ENCODE measurements at places on chromosomes 4 and X.
A peak's percentile ranks its signal among the peaks of the same experiment; 100 is the strongest.

- no peak for DNase-seq
Observed at GRCh38 chr4:150012851-150013360, 65.3 kb upstream of the DCLK2 start.

DNA sequence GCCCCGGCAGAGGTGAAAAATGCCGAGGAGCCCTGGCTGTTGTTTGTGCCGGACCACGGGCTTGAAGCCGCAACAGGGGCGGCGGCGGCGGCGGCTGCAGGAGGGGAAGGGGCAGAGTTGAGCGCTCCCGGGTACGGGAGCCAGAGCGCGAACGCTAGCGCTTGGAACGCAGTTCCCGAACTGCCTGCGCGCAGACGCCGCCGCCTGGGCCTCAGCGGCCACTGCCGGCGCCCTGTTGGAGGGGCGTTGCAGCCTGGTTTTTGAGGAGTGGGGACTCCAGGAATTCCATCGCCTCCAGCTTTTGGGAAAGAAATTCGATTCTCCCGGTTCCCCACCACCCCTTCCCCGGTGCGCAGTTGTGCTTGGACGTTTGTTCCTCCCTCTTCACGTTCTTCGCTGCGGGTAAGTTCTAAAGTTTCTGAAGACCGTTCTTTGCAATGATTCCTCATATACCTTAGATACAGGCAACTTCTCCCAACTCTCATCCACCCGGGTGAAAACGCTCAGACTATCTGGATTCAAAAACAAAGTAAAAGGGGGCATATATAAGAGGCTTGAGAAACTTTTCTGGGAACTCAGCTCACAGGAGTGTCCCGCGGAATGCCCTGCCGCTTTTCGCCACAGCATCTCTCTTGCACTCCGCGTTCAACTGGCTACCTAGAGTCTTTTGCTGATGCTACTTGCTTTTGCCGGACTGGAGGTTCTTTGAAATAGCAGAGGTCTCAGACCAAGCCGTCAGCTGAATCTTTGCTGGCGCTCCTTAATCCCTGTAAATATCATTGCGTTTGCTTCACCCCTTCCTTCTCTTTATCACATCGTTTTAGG, 1.0 kb downstream of the FAT4 start:
- peak; percentile 76 for DNase-seq

- DNase-seq = no peak
Observed at GRCh38 chr4:146244496-146244895, 30.2 kb downstream of the REELD1 start.

DNA sequence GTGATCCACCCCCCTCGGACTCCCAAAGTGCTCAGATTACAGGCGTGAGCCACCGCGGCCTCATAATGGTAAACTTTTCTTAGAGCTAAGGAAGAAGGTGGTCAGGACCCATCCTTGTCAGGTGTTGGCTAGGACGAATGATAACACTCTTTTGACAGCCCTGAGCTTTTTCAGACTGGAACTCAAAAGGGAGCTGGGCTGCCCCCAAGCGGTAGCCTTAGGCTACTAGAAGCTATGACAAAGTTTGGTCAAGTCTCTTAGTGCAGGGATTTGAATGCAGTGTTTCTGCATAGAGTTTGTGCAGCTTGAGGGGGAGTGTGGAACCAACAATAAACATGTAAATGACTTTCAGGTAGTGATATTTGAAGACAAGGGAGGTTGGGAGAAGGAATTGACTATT, 11.8 kb upstream of the HSD17B10 start:
- no peak for DNase-seq

GRCh38 chr4:77093401-77093800, 17.6 kb upstream of the CCNI start:
- no peak for DNase-seq

DNA sequence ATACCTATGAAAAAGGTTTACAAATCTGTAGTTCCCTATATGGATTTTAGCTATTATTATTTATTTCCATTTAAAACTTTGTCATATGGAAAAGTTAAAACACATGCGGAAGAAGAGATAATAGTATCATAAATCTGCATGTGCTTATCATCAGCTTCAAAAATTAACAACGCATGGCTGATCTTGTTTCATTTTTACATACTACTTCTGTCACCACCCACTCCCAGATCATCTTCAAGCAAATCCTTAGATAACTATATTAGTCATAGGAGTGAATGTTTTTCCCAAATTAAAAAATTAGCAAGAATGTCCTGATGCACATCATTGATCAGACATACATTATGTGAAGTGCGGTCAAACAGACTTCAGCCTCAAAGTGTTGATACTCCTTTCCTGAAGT, 24.6 kb upstream of the MOB1B start:
- no peak for DNase-seq

- DNase-seq = no peak
Observed at GRCh38 chrX:74835566-74835965, 89.7 kb downstream of the NEXMIF start.

- no peak for DNase-seq
Observed at GRCh38 chr4:42080306-42080705, 72.1 kb downstream of the BEND4 start.

GRCh38 chrX:10110984-10111363, 45.8 kb upstream of the CLCN4 start:
- DNase-seq = no peak

GRCh38 chr4:4462970-4463369, 76.1 kb downstream of the NSG1 start:
- no peak for DNase-seq

GRCh38 chr4:61628727-61629126, 428.6 kb downstream of the ADGRL3 start:
- no peak for DNase-seq

DNA sequence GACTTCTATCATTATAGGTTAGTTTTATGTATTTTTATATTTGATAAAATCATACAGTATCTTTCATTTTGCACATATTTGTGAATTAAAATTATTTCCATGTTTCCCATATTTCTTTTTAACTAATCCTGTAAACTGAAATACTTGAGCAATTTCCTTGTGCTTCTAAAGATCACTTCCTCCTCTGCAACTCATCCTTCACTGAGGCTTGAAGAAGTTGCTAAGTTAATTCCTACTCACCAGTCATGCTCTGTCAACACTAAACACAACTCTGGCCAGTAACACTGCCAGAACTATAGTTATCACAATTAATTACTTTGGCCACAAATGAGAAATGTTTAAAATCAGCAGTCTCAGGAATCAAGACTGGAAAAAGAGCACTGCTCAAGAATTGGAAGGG, 6.7 kb downstream of the SPATA4 start:
- no peak for DNase-seq

DNA sequence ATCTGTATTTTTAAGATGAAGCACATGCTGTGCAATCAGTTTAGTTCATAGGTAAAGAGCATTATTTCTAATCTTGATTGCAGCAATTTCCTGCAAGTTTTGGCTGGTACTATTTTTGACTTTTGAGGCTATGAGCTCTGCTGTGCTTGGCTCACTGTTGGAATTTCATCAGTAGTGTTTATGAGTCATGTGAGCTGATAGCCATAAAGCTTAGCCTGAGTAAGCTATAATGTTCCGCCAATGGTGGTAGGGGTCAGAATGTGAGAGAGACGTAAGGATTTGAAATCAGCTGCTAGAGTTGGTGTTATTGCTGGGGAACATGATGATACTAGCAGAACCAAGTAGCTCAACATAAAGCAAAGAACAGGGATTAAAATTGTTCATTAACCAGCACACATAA, 590.9 kb upstream of the GNPDA2 start:
- DNase-seq = peak; percentile 16

GRCh38 chr4:154416190-154416547, 75.4 kb downstream of the DCHS2 start:
- DNase-seq = peak; percentile 81

DNA sequence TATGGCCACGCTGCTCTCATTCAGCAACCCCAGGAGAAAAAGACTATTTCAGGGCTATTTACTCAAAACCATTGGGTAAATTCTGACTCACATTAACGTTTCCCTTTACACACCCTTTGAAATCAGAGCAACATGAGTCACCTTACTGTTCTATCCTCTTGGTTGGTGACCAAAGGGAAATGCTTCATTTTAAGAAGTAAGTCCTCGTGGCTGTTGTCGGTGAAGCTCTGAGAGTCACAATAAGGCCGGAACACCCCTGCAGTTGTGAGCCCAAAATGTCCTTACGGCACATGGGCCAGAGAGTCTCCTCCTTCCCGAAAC, 56.3 kb upstream of the SPRY1 start:
- no peak for DNase-seq

- DNase-seq = no peak
Observed at GRCh38 chr4:98503676-98504075, 154.7 kb downstream of the TSPAN5 start.

DNA sequence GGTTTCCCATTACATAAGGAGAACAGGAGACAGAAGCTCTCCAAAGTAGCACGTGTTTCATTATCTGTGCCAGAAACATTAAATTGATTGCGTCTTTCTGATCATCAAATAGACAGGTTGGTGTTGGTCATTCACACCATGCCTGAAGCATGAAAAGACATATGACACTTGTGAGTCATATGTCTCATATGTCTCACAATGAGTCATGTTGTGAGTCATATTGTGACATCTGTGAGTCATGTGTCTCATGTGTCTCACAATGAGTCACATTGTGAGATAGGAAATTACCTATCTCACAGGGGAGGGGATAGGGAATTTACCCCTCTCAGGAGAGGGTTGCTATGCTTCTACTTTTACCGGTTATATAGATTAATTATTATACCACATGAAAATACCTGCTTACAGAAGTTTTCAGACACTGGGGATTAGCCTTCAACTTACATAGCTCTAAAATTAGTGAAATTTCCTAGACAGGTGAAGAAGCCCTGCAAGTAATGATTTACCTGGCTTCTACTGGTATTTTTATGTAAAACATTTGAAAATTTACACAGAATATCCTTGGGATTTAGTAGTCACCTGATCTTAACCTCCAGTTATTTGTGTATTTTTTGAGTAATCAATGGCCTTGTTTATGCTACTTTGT, 80.8 kb downstream of the NPFFR2 start:
- no peak for DNase-seq

DNA sequence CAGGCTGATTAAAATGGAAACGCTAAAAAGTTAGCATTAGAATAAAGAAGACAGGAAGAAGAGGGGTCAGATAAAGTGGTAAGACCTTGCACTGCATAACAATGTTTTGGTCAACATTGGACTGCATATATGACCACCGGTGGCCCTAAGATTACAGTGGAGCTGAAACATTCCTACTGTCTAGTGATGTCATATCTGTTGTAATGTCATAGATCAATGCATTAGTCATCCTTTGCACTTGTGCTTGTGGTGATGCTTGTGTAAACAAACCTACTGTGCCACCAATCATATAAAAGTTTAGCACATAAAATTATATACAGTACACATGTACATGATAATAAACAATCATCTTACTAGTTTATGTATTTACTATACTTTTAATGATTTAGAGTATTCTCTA, 73.0 kb downstream of the TMEM165 start:
- DNase-seq = no peak

DNA sequence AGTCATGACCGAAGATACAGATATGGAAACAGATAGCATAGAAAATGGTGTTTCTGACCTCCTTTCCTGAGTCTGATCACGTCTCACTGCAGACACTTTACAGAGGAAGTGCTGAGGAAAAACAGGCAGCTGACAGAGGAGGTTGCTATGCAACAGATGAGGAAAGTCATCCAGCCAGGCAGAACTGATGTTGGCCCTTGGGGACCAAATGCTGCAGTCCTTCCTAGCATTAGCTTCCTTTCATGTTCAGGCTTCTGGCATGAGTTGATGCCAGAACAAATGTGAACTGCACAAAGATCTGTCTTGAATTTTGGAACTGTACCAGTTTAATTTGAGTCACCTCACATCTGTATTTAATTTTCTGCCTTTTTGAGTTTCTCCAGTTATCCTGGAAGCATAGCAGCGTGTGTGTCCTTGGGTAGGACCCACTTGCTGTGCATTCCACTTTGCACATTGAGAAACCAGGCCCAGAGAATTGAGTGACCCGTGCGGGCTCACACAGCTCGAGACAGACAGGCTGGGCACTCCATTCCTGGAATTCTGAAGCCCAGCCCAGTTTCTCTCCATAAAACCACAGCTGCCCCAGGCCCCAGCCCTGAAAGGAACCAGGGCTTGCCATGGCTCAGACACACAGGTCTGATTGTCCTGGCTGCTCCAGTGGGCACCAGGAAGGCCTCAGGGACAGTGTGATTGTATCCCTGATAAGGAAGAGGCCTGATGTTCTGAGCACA, 1.4 kb upstream of the MAGED1 start:
- peak; percentile 81 for DNase-seq

- no peak for DNase-seq
Observed at GRCh38 chr4:8575457-8575856, 4.7 kb upstream of the GPR78 start.

DNA sequence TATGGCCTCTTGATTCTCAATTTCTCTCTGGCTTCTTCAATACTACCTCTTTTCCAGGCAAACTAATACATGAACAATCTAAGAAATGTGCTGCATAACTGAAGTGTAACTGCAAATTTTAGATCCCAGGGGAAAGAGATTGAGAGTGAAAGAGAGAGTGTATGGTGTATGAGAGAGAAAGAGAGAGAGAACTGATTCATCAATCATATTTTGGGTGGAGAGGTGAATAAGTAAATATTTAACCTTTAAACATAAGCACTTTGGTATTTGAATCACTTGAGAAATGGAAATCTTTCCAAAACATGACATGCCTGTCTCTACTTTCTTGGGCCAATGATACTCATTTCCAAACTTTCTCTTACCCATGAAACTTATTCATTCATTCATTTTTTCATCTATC, 147.2 kb upstream of the DIPK2B start:
- no peak for DNase-seq

DNA sequence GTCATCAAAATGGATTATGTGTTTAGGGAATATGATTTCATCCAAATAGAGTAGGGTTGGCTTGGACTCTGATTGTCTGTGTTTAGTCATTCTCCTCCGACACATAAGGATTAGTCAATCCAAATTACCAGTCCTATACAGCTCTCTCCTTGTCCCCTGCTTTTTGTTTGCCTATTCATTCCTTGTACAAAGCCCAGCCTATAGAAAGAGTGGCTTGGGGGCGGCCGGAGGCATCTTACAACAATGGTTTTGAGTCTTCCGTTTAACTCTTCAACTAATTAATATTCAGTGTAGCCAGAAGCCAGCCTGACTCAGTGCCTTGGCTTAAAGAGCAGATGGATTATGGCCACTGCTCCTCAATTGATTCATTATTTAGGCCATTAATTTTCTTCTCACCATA, 796.6 kb upstream of the POU3F4 start:
- DNase-seq = no peak

DNA sequence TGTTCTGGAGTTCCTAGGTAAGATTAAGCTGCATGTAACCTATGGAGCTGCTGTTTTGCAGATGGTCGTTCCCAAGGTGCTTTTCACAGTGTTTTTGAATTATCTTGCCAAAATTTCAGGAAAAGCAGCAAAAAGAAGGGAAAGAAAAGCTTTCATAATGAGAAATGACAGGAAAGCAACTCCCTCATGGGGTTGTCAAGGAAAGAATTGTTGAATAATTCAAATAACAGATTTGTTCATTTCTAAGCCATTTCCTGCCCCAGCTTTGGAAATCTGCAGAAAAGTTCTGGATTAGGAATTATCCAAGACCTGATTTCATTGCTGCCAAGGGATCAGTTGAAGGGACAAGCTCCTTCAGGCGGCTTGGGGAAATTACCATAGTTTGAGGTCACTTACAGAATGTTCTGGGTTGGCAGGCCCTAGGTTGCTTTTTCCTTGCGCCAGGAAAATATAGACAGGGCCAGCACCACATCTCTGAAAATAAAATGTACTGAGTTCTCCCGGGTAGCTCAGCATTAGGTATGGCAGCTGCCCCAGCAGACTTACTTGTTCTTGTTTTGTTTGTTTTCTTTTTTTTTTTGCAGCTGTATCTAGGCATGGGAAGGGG, 354.7 kb downstream of the STIM2 start:
- DNase-seq = no peak

Measured in left hindlimb (tissue), 1 donor.